Activated CD8-positive, alpha-beta memory T cell treated with anti-CD3 and anti-CD28 coated beads, Interleukin-2, amount 10 ng/mL, durations not matched to agents 7 days and 5 days (primary cell): ENCODE measurements at places on chromosomes 5 and 9. TPM values are rescaled to one million over a fixed set of nuclear protein-coding genes. Genes with fewer than 3 reads are reported as not detected.

BRD9 gene
- 64.7 TPM for total RNA-seq

OR2K2 gene
- not detected for total RNA-seq

GRPEL2 gene
- 27.3 TPM for total RNA-seq

WDR38 gene
- not detected for total RNA-seq

GALNT10 gene
- total RNA-seq: 28.4 TPM

PCAT7 gene
- total RNA-seq: not detected

PDZD2 gene
- total RNA-seq: not detected

SLCO6A1 gene
- not detected for total RNA-seq

EIF4EBP3 gene
- 7.4 TPM for total RNA-seq

DNA sequence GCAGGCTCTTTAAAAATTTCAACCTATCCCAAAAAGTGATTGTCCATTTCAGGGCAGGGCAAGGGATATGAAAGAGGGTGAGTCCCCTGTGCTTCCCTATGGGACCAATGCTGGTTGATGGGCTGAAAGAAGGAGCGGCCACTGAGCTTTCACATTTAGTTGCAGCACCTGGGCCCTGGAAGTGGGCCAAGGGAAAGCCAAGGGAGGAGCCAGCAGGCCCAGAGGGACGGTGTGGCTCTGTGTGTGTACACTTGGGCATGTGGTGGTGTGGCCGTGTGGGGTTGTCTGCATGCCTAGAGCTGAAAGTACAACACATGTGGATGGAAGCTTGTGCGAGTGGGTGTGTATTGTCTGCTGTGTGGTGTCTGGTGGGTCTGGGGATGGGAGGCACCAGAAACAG is 14.0 kb upstream of the PSMD5 start:
- DNase-seq: no peak
- H3K4me3 ChIP-seq: no peak overlapping the region
- peaks cover 35% of the 10 kb centered on the region for H3K36me3 ChIP-seq
- no peaks in the 10 kb centered on the region for H3K4me1 ChIP-seq
- no peaks in the 10 kb centered on the region for H3K27me3 ChIP-seq

GRCh38 chr5:135234666-135235401 is 164.2 kb downstream of the MACROH2A1 start:
- no peak for DNase-seq
- H3K36me3 ChIP-seq: no peaks in the 10 kb centered on the region
- no peak overlapping the region for H3K4me3 ChIP-seq
- H3K27me3 ChIP-seq: peaks cover 6% of the 10 kb centered on the region
- H3K27ac ChIP-seq: no peak overlapping the region

DNA sequence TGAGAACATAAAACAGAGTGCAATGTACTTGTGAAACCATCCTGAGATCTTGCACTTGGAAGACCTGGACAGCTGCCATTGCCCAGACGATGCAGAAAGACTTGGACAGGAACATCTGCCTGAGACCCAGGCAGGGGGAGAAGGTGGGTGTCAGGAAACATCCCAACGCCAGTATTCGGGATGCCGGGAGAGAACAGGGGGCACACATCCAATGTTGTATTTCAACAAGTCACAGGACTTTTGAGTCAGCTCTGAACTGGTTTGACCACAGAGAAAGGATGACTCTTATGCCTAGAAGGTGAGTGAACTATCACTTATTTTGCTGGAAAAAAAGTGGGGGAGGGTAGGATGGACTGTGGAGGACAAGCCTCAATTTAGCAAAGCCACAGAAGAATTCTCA is 124.6 kb downstream of the ROR2 start:
- H3K4me3 ChIP-seq: no peak overlapping the region
- H3K4me1 ChIP-seq: no peaks in the 10 kb centered on the region
- H3K27ac ChIP-seq: no peak overlapping the region
- H3K36me3 ChIP-seq: no peaks in the 10 kb centered on the region

DNA sequence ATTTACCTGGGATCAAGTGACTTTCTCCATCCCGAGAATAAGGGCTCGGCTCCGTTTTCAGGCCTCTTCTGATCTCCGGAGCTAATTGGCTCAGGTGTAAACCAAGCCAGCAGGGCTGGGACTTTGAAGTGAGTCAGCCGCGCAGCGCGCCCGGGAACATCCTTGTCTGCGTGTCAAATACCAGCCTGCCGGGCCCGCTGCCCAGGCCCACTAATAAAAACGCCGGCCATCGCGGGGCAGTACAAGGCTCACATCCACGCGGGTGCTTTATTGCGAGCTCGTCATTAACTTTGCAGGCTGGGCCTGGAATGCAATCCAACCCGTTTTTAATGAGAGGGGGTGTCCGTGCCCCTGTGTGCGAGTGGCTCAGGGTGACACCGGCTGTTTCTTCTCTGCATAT is 416.8 kb downstream of the IRX2 start:
- no peaks in the 10 kb centered on the region for H3K4me1 ChIP-seq
- DNase-seq: no peak
- no peak overlapping the region for H3K27ac ChIP-seq
- no peak overlapping the region for H3K4me3 ChIP-seq

- H3K36me3 ChIP-seq: no peaks in the 10 kb centered on the region
- no peak overlapping the region for H3K4me3 ChIP-seq
- no peak overlapping the region for H3K27ac ChIP-seq
These were observed 517.9 kb upstream of the ITGA1 start for GRCh38 chr5:52269859-52270258.

- peak within 1 kb of the TSS; percentile 96 for H3K4me3 ChIP-seq
- H3K4me1 ChIP-seq: peaks cover 40% of the 10 kb centered on the region
These were observed at the start of gene TRIM52 for GRCh38 chr5:181260720-181261319. TRIM52 (minus strand) TSS chr5:181261143; CDS start chr5:181260813, 330 bp downstream.

- no peak for DNase-seq
- H3K27me3 ChIP-seq: no peaks in the 10 kb centered on the region
- H3K27ac ChIP-seq: no peak overlapping the region
- H3K4me1 ChIP-seq: no peaks in the 10 kb centered on the region
- H3K36me3 ChIP-seq: no peaks in the 10 kb centered on the region
- no peak overlapping the region for H3K4me3 ChIP-seq
These were observed 294.0 kb downstream of the YTHDC2 start for GRCh38 chr5:113807427-113807991.

DNA sequence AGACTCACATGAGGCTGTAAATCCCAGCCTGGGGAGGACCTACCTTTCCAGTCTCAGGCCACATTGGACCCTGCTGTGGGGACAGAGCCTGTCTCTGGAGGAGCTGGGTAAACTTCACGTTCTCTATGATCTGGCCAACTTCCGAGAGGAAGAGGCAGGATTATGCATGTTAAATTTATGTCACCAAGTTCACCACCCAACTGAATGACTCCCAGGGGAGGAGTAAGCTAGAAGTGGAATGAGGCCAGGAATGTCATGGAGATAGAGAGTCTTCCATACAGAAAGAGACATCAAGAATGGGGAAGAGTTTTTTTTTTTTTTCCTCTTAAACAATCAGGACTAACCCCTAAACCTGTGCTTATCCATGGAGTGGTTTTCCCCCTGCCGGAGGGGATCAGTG is 90.3 kb upstream of the PALM2AKAP2 start:
- H3K27ac ChIP-seq: no peak overlapping the region
- H3K36me3 ChIP-seq: no peaks in the 10 kb centered on the region
- H3K4me1 ChIP-seq: no peaks in the 10 kb centered on the region
- H3K4me3 ChIP-seq: no peak overlapping the region

GRCh38 chr5:54794135-54794975 is 191.0 kb downstream of the ESM1 start:
- peak overlapping the region; percentile 75 for H3K27ac ChIP-seq
- peak; percentile 54 for DNase-seq
- peaks cover 30% of the 10 kb centered on the region for H3K4me1 ChIP-seq
- no peaks in the 10 kb centered on the region for H3K27me3 ChIP-seq

DNA sequence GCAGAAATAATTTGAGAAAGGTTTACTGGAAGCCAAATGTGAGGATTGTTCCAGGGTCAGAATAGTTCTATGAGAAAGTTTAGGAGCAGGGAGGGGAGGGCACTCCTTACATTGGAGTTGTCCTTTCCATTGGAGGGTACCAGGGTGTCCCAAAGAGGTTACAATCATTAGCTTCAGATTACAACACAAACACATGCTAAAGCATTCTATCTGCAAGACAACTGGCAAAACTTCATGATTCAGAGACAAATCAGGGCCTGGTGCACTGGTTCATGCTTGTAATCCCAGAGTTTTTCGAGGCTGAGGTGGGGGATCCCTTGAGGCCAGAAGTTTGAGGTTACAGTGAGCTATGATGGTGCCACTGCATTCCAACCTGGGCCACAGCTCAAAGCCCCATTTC is 51.8 kb downstream of the NSUN2 start:
- no peak for DNase-seq
- peaks cover 6% of the 10 kb centered on the region for H3K4me1 ChIP-seq
- H3K27ac ChIP-seq: no peak overlapping the region
- peaks cover 58% of the 10 kb centered on the region for H3K27me3 ChIP-seq

GRCh38 chr5:141742866-141743851 is 61.1 kb upstream of the ARAP3 start:
- H3K27ac ChIP-seq: no peak overlapping the region
- peak; percentile 47 for DNase-seq
- H3K27me3 ChIP-seq: peaks cover 16% of the 10 kb centered on the region
- H3K4me3 ChIP-seq: no peak overlapping the region

DNA sequence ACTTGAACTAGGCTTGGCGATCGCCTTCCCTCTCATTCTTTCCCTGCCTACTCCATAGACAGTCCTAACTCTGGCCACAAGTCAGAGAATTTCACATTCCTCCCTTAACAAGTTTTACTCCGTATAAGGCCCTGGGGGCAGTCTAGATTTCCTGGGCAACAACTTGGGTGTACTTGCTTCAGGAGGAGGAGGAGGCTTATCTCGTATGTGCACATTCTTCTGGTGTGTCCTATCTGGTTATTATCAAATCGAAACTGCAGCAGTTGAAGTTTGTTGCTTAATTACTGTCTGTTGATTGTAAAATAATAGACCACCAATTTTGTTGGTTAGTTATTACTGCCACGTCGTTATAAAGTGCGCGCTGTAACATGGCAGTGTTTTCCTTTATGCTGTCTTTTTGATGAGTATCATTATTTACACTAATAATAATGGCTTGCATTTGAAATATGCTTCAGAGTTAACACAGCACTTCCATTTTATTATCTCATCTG is 42.0 kb downstream of the PIP5K1B start:
- H3K27me3 ChIP-seq: peaks cover 5% of the 10 kb centered on the region
- H3K36me3 ChIP-seq: no peaks in the 10 kb centered on the region
- no peak for DNase-seq
- H3K4me1 ChIP-seq: no peaks in the 10 kb centered on the region
- H3K27ac ChIP-seq: no peak overlapping the region

DNA sequence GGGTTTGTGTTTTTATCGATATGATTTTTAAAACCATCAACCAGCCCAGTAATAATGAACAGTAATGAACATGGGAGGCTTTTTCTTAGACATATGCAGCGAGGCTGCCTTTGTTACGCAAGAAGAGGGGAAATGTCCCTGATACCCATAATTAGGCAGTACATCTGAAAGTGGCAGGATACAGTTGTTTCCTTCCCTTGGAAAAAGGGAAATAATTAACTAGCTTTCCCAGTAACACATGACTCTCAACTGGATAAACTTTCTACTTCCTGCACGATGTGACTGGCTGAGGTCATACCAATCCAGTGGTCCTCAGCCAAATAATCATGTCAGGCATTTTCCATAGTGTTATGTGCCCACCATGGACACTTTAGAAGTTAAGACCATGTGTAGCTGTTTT is 431.6 kb upstream of the C9orf72 start:
- no peak overlapping the region for H3K27ac ChIP-seq
- H3K4me1 ChIP-seq: no peaks in the 10 kb centered on the region
- no peaks in the 10 kb centered on the region for H3K27me3 ChIP-seq
- no peak for DNase-seq
- no peaks in the 10 kb centered on the region for H3K36me3 ChIP-seq
- H3K4me3 ChIP-seq: no peak overlapping the region

DNA sequence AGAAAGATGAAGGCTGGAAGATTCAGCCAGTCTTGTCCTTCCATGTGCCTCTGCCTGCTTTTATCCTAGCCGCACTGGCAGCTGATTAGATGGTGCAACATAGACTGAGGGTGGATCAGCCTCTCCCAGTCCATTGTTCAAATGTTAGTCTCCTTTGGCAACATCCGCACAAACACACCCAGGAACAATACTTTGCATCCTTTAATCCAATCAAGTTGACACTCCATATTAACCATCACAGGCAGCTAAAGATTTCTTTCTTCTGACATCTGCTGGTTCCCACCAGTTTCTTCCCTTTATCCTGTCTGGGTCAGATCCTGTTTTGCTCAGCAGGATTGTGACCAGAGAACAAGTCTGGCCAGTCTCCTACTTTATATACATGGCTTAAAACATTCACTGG is 276.5 kb upstream of the TYRP1 start:
- no peaks in the 10 kb centered on the region for H3K36me3 ChIP-seq
- H3K27ac ChIP-seq: no peak overlapping the region
- H3K27me3 ChIP-seq: no peaks in the 10 kb centered on the region
- H3K4me3 ChIP-seq: no peak overlapping the region
- no peaks in the 10 kb centered on the region for H3K4me1 ChIP-seq

GRCh38 chr5:57362951-57363350 is 119.7 kb downstream of the ACTBL2 start:
- H3K36me3 ChIP-seq: no peaks in the 10 kb centered on the region
- H3K4me3 ChIP-seq: no peak overlapping the region
- H3K4me1 ChIP-seq: no peaks in the 10 kb centered on the region

DNA sequence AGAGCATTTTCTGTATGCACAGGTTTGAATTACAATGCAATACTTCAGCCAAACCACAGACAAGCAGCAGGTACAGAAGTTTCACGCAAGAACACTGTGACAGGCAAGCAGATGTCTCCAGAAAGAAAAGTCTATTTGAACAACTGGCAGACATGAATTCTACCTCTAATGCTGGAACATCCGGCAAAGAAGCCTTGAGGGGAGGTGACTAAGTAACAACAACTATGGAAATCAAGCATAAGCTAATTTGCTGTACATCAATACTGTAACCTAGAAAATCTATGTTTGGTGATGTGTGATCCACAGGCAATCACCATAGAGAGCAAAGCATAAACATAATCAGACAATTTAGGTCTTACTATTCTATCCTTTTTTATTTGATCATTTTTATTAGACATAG is 65.5 kb downstream of the PLK2 start:
- H3K4me1 ChIP-seq: no peaks in the 10 kb centered on the region
- no peak overlapping the region for H3K27ac ChIP-seq
- no peaks in the 10 kb centered on the region for H3K27me3 ChIP-seq
- no peak for DNase-seq
- H3K4me3 ChIP-seq: no peak overlapping the region

GRCh38 chr5:41851116-41851515 is 19.1 kb downstream of the OXCT1 start:
- H3K4me3 ChIP-seq: no peak overlapping the region
- H3K27me3 ChIP-seq: no peaks in the 10 kb centered on the region
- peaks cover 24% of the 10 kb centered on the region for H3K4me1 ChIP-seq

DNA sequence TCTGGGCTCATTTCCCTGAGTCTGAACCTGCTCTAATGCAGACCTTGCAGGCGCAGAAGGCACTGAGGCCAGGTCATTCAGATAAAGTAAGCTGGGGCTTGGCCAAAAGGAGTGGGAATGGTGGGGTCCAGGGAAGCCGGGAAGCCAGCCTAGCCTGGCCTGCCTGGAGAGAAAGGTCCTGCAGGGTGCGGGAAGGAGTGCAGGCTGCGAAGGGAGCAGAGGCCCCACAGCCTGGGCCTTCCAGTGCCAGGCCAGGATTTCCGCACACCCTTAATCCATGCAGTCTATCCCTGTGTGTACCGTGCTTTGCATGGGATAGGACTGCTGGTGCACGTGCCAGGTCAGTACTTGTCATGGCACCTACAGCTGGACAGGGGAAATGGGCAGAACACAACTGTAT is 3.6 kb upstream of the STING1 start:
- no peak for DNase-seq
- H3K36me3 ChIP-seq: peaks cover 5% of the 10 kb centered on the region
- H3K4me1 ChIP-seq: peaks cover 24% of the 10 kb centered on the region
- H3K27ac ChIP-seq: no peak overlapping the region
- H3K4me3 ChIP-seq: no peak overlapping the region
- H3K27me3 ChIP-seq: no peaks in the 10 kb centered on the region
